ENCODE measurements at places on chromosomes 3 and 15.

GRCh38 chr15:99466701-99467337, 99.0 kb upstream of the MEF2A start:
- DNase-seq = no peak

- no peak for DNase-seq
Observed at GRCh38 chr3:122966045-122966444, 61.5 kb downstream of the SEMA5B start.

GRCh38 chr3:126392246-126392645, 2.5 kb upstream of the CFAP100 start:
- DNase-seq = no peak

- no peak for DNase-seq
Observed at GRCh38 chr3:25831578-25831977, 41.7 kb downstream of the OXSM start.

- no peak for DNase-seq
Observed at GRCh38 chr15:49063402-49064280, 17.4 kb upstream of the SECISBP2L start.

DNA sequence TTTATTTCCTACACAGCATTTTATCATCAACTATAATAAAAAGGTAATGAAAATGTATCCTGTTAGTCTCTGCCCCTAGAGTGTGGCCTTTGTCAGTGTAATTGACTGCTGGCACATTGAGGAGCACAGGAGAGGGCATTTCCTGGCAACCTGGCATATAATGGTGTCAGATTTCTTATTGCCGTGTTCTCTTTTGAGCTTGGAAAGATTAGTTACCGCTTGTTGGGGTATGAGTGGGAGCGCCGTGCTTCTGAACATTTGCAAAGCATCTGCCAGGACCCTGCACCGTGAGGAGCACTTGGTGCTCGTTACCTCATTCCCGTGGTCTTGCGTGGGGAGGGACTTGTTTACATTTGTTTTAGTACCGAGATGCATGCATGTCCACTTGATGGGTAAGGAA, 124.4 kb downstream of the PTPRG start:
- DNase-seq = no peak

DNA sequence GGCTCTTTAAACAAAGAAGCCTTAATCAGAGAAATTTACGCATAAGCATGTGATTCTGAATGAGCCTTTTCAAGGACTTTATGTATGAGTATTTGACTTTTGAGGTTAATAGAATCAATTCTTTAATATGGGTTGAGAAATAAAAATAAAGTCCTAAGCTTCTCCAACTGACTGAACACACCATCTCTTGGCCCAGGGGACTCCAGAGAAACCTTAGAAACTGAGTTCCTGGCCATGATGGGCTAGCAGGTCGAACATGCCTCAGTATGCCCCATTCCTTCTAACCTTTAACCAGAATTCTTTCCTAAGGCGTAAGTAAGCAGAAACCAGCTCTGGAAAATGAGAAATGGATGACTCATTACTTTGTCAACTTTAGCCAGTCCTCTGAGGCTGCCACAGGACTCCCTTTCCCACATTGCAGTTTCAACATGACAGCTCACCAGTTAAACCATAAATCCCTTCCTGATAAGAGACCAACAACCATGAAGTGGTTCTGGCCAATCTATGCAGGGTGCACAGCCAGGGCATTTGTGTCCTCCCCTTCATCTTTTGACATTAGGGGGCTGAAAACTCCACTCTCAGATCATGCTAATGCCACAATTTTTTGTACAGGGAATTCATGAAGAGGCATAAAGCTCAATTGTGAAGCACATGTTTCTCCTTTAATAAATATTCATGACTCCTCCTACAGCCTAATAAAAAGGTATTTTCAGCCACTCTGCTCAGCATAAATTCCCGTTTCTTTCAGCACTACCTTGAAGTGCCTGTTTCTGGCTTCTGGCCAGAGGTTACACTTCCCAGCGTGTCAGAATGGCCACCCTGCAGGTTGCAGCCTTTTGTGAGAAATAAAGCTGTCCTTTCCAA, 33.3 kb downstream of the TM4SF18 start:
- DNase-seq = peak; percentile 54

DNA sequence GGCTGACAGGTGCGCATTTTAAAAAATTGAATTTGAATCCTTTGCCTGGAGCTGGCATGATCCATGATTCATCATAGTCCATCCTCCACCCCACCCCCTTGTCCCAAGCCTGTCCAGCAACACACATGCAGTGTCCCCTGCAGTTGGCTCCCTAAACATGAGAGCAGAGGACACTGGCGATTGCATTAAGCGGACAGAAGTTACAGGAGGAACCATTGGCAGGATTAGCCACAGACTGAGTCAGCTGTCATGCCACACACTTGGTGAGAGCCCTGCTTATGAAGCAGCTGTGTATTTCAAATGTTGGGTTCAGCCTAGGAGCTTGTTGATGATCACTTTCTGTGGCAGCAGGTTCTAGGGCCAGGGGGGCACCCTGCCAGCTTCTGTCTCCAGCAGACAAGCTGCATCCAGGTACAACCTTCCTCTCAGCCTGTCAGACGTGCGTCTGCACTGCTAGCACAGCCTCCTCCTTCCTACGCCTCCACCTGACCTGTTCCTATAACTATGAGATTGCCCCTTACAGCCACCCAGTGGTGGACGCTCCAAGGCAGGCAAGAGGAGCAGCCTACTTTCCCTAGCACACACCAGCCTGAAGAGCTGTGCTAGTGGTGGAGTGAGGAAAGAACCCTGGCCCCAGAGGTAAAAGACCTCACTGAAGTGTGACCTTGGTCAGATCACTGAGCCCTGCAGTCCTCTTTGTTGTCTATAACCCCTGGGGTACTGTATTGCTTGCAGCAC, 121.9 kb downstream of the SLCO3A1 start:
- no peak for DNase-seq

- DNase-seq = no peak
Observed at GRCh38 chr3:105187344-105187743, 179.4 kb upstream of the ALCAM start.

DNA sequence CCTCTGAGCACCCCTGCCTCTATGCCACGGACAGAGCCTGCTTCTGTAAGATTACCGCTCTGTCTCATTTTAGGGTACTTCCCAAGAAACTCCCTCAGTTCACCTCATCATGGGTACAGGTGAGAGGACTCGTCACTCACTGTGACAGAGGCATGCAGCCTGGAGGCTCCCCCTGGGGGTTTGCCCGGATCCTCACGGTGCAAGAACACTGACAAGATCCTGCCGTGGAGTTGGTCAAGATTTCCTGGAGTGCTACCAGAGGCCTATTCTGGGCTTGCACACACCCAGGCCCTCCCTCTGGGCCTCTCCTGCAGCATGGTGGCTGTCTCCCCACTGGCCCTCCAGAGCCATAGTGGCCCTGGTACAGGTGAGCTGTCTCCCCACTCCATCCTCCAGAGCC, 103.1 kb upstream of the TNIK start:
- no peak for DNase-seq

- no peak for DNase-seq
Observed at GRCh38 chr15:66952756-66953522, 112.5 kb upstream of the SMAD3 start.

DNA sequence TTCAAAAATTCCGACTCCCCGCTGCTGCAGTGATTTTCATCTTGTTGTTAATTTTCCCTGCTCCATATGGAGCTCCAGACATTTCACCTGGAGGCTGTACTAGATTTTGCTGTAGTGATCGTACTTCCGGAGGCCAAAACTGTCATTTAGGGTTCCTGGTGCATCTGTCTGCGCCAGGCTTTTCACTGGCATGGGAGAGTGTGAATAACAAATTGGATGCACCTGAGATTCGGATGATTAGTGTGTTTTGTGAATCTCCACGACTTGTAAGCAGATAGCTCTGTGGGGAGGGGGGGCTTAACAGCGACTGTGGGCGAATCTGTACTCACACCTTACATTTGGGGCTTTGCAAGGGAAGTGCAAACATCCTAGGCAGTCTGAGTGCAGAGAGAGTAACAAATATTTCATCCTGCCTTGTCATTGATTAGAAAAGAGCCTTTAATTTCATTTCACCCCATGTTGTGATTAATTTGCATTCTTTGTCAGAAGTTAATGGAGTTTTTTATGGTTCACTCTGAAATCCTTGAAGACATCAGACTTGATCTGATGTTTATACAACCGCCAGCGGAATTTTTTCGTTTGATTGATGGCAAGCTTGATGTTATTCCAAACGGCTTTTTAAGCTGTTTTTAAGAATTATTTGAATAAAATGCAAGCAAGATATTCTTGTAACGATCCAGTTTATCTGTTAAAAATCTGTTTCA, 92.5 kb upstream of the SKOR1 start:
- DNase-seq = no peak

DNA sequence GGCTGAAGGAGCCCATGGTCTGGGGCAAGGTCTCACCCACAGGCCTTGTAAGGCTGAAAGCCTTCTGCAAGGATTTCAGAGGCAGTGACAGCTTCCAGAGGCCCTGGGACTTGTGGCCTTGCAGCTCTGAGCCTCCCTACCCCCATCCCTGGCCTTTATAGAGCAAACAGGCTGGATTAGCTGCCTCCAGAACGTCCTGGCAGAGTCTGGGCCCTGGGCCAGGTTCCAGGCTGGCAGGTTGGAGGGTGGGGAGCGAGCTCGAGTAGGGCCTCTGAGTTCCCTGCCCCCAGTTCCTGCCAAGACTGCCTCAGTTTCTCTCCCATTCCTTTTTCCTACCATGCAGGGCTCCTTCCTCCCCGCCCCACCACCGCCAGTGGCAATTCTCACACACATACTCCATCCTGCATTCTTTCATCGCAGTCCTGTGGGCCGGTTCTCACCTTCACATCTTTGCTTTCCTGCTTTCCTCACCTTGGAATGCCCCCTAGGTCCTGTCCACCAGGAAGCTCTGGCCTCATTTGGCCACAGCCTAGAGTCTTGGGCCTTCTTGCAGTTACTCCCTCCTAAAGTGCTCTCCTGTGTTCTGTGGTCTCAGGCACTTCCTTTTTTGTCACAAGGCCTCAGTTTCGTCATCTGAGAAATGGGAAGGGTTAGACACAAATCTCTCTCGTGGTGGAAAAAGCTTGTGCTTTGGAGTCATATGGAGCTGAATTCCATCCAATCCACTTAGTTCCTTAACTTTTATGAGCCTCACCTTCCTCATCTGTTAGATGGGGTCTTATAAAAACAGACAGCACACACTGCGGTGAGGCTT, 2.7 kb downstream of the LMAN1L start:
- no peak for DNase-seq

DNA sequence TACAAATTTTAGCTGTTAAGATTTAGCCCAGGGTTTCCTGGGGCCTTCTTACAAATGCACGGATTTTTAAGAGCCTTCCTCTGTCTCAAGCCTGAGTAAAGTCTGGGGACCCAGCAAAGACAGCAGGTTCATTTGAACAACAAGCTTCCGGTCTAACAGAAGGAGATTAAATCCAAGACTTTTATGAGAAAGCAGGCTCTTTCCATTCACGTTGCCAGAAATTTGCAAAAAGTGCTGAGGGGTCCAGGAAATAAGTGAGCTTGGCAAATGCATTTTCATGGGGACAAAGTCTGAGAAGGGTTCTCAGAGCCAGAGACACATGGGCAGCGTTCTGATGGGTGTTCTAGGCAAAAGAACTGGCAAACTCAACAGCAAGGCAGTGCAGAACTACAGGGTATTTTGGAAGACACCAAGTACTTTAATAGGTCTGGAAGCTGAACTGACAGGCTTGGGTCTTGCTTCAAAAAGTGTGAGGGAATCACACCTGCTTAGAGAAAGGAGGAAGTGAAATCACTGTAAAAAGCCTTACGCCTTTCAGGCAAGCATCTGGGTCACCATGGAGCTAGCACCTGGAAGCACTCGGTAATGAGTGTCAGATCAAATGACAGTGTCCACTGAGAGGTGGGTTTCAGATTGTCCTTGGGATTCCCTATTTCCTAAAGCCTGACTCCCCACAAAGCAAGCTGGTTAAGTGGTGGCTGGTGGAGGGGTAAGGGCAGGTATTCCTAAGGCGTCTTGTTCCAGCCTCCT, 115.8 kb upstream of the ARHGEF3 start:
- no peak for DNase-seq

DNA sequence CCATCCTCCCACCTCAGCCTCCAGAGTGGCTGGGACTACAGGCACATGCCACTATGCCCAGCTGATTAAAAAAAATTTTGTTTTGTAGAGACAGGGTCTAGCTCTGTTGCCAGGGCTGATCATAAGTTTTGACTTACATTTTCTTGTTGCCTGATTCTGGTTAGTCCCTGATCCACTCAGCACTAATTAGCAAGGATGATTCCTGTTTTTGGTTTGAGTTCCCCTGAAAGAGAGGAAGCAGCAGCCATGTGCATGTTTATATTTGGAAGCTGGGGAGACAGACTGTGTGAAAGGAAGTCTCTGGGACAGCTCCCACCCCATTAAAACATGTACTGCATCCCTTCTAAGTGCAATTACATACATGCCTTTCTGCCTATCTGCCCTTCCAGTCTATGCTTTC, 3.6 kb upstream of the NCK1 start:
- no peak for DNase-seq

- no peak for DNase-seq
Observed at GRCh38 chr3:81726735-81727134, 34.7 kb downstream of the GBE1 start.

- no peak for DNase-seq
Observed at GRCh38 chr15:79376383-79376782, 55.8 kb upstream of the MINAR1 start.

DNA sequence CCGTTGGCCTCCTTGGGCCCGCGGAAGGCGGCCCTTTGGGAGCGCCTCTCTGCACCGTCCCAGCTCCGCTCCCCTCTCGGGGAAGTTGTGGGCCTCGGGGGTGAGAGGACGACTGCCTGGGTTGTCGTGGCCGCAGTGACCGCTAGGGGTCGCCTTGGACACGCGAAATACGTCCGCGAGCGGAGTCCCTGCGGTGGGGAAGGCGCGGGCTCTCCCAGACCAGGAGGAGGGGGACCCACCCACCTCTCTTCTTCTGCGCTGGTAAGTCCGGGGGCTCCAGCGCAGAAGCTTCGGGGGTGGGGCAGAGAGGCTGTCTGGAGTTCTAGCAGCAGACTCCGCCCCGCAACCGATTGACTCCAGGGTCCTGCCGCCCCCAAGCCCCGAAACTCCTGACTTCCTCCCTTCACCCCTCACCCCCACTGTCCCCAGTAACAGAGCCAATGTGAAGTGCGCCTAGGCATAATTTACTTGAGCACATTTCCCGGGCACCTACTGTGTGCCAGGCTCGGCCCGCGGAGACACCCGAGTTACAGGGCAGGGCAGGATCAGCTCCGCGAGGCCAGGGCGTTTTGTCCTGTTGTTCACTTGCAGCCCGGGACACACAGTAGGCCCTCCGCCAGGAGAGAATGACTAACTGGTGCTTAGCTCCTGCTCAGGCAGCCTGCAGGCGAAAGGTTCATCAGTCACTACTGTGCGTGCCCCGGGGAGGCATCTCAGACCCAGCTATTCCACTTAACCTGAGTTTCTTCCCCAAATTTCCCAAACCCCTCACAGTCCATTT, 32.8 kb downstream of the DNASE1L3 start:
- no peak for DNase-seq

- no peak for DNase-seq
Observed at GRCh38 chr15:92394309-92395097, 822 bp downstream of the ST8SIA2 start.

GRCh38 chr15:34275721-34276120, 50.9 kb downstream of the EMC4 start:
- DNase-seq = no peak
